ENCODE measurements at places on chromosomes 1 and 21.
A peak's percentile ranks its signal among the peaks of the same experiment; 100 is the strongest.

- DNase-seq, result no peak
Measured at GRCh38 chr1:21894034-21894881, 42.9 kb downstream of the HSPG2 start.

DNA sequence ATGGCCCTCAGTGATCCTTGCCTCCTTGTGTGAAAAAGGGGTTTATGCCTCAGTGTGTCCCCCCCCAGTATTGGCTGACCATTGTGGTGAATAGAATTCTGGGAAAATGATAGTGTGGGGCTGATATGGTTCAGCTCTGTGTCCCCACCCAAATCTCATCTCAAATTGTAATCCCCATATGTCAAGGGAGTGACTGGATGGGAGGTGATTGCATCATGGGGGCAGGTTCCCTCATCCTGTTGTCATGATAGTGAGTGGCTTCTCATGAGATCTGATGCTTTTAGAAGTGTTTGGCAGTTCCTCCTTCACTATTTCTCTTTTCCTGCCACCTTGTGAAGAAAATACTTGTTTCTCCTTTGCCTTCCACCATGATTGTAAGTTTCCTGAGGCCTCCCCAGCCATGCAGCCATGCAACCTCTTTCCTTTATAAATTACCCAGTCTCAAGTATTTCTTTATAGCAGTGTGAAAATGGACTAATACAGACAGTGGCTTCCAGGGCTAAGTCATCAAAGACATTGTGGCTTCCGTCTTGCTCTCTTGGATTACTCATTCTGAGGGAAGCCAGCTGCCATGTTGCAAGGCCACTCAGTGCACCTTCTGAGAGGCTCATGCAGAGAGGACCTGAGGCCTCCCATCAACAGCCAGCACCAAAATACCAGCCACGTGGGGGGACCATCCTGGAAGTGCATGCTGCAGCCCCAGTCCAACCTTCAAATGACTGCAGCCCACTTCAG is 40.6 kb upstream of the SOD1 start:
- no peak for DNase-seq

DNA sequence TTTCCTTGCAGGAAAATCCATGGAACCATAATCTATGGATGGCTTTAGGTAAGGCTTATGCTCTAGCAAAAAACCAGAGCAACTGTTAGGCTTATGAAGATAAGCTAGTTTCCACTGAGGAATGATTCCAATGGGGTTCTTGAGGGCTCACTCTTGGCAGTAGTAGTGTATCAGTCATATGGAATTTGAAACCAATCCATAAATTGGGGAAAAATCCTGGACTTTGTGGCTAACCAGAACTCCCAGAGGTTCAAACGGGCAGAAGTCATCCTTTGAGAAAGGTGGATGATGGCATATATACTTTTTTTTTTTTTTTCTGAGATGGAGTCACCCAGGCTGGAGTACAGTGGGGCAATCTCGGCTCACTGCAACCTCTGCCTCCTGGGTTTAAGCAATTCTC is 54.2 kb upstream of the ATF3 start:
- DNase-seq, result no peak

GRCh38 chr1:24846671-24847070 is 83.4 kb downstream of the RUNX3 start:
- DNase-seq, result no peak

DNA sequence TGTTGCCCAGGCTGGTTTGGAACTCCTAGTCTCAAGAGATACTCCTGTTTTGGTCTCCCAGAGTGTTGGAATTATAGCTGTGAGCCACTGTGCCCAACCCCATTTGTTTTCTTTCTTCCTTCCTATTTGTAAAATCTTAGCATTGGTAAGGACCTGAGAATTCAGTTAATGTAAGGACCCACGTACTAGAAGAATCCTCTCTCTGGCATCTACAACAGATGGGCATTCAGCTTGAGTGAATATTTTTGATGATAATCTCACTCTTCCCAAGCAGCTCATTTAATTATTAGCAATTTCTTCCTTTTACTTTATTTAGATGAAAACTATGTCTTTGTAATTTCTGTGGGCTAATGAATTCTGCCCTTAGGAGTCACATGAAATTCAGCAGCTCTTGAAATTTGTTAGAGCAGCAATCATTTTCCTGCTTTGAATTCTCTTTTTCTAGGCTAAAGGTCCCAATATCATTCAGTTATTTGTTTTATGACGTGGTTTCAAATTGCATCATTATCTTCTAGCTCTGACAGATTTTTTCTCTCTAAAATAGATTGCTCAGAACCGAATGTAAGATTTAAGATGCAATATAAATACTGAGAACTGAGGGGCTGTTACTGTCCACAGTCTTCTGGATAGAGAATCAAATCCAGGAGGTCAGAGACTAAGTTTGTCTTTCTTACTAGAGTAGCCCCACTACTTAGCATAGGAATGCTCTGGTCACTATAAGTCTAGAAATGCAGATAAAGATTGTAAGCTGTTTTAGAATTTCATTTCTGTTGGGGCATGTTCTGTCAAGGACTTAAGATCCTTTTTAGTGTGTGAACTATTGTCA is 59.4 kb downstream of the EPB41 start:
- no peak for DNase-seq

GRCh38 chr1:97925151-97925550 is 4.3 kb upstream of the DPYD start:
- no peak for DNase-seq

DNA sequence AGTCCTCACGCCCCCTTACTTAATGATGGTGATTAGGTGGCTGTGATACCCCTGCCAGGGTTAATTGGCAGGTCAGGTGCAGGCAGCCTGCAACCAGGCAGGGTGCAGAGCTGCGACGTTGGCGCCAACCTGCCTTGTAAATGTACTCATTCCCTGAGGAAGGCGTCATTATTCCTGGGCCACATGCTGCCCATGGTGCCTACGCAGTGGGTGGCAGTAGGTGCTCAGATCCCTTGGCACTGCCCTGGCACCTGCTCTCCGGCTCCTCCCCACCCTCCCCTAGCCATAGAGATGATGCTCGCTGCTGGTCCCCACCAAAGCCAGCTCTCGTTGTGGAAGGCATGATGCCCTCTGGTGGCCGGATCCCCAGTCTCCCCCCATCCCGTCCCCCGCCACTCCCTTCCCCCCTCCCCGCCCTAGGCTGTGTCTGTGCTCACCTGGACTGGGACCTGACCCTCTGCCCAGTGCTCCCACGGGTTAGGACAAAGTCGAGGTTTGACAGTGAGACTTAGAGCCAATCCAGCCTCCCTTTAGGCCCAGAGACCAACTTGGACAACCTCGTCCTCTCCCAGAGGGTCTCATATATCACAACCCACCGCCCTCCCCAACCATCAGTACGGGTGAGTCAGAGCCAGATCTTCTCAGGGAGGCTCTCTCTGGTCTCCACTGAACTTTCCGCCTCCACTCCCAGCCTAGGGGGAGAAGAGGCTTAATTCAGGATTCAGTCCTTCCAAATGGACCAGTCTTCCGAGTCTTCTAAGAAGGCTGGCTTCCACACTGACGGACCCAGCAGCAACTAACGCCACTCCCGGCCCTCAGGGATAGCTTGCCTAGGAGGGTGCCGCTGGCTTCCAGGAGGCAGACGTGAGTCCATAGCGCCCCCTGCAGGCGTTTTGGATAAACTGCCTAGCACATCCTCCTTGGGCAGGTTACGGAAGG is 5.7 kb downstream of the KRTCAP2 start:
- DNase-seq, result peak; percentile 82
